H4 (cell line): ENCODE measurements at places on chromosomes 12 and 14. TPM values are rescaled to one million over a fixed set of nuclear protein-coding genes. Genes with fewer than 3 reads are reported as not detected.
A peak's percentile ranks its signal among the peaks of the same experiment; 100 is the strongest.

Gene MAP3K9
- 2.7 and 3.0 TPM in 2 replicates for total RNA-seq

Gene SMIM41
- not detected in 2 replicates for total RNA-seq

Gene GLT8D2
- 25.3 and 39.7 TPM in 2 replicates for total RNA-seq

Gene B3GNT4
- total RNA-seq, result 0.29 TPM in 1 of 2 replicates, not detected in the other

Gene KLHL42
- total RNA-seq, result 5.0 and 7.4 TPM in 2 replicates

Gene GPR132
- 0.10 TPM in 1 of 2 replicates, not detected in the other for total RNA-seq

Gene ASCL1
- total RNA-seq, result not detected in 2 replicates

GRCh38 chr14:61042220-61042619 lies 61.2 kb downstream of the SLC38A6 start:
- no peak for DNase-seq

DNA sequence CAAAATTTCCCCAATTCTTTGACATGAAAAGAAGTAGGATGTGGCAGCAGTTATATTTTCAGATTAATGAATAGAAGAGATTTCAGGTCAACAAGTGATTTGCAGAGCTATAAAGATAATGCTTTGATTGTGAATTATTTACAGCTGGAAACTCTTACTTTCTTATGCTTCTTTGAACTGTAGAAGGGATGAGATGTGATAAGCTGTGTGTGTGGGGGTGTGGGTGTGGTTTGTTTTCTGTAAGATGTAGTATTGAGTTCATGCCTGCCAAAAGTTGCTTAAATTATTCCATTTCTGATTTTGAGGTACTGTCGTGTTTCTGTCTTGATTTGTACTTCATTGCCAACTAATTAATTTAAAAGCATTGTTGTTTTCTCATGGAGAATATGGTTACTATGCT lies 22.7 kb downstream of the AEBP2 start:
- DNase-seq, result no peak

- no peak for DNase-seq
Measured at GRCh38 chr14:100298551-100299237, 7.5 kb downstream of the SLC25A29 start.

- DNase-seq, result peak; percentile 43
Measured at GRCh38 chr12:75982169-75982564, 49.4 kb downstream of the PHLDA1 start.

DNA sequence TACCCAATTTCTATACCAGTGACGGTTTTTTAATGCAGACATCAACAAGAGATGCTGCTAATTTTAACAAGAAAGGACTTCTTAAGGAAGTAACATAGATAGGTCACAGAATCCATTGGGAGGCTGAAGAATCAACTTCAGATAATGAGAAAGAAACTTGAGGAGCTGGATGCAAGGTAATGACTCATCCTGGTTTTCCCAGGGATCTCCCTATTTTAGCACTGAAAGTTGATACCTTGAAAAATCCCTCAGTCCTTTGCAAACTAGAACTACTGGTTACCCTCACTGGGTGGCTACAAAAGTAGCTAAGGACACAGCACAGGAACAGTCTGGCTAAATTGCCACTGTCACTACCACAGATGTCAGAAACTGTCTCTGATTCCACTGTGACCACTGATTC lies 561.9 kb downstream of the FLRT2 start:
- no peak for DNase-seq

- DNase-seq, result peak; percentile 53
Measured at GRCh38 chr12:59548930-59549329, 46.9 kb upstream of the SLC16A7 start.

DNA sequence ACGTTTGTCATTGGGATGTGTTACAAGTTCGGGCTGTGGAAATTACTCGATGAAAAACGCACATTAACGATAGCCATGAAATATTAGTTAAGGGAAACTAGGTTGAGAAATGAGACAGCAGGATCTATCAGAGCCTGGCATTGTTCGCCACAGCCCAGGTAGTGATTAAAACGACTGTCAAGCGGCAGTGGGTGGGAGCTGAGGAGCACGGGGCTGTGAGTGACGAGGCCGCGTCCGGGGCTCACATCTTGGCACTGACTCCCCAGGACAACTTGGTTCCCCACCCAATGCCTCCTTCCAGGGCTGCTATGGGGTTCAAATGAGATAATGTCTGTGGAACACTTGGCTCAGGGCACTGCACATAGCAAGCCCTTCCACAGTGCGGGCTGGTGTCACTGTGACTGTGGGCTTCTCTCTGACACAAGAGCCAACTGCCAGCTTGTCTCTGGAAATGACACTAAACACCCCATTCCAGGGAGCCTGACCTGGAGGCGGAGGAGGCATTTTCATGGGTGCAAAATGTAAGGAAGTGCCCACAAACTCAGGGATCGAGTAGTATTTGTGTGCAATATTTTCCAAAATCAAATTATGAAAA lies 19.3 kb downstream of the MMAB start:
- DNase-seq, result no peak

DNA sequence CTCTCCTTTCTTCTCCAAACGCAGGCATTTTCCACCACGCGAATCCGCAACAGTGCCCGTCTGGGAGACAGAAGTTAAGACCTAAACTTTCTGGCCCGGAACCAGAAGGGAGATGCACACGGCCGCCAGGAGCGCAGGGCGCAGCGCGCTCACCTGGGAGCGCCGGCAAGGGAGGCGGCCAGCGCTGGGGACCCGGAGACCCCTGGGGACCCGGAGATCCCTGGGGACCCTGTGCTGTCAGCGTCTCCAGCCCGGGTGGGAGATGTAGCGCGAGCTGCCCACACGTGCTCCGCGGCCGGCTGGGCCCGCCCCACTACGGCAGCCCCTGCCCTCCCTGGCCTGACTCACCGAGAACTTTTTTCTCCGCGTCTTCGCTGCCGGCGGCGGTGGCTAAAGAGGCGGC lies 620 bp downstream of the YBX3 start:
- DNase-seq, result no peak

DNA sequence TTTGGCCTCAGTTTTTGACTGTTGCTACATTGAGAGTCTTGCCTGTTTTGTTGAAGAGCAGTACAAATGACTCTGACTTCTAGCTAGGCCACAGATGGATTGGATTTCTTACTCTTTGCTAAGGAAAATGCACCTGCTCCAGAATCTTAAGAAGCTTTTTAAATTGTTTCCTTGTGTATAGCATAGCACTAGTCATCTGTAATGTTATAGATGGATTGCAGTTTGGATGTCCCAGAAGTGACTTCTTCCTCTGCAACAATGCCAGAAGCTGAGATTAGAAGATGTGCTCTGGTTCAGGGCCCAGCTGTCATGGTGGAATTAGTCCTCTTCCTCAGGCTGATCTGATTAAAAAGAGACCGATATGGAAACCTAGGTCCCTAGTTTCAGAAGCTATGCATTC lies 67.9 kb downstream of the DAAM1 start:
- DNase-seq, result no peak

- peak; percentile 13 for DNase-seq
Measured at GRCh38 chr12:76790564-76791552, 26.9 kb downstream of the ZDHHC17 start.

DNA sequence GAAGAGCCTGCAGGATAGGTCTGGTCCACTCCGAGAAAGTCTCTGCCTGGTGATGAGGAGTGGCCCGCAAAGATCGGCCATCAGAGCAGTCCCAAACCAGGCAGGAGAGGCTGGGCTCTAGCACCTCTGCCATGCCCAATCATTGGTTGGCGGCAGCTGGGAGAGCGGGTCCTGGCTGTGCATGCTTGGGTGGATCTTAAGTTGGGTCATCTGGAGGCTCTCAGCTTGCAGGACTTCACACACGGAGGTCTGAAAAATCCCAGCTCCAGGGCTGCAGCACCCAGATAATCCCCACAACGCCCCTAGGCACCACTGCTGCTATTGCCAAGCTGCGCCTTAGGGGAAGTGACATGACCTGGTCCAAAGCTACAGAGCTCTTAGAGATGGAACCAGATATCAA lies 766.7 kb upstream of the TBX3 start:
- no peak for DNase-seq

DNA sequence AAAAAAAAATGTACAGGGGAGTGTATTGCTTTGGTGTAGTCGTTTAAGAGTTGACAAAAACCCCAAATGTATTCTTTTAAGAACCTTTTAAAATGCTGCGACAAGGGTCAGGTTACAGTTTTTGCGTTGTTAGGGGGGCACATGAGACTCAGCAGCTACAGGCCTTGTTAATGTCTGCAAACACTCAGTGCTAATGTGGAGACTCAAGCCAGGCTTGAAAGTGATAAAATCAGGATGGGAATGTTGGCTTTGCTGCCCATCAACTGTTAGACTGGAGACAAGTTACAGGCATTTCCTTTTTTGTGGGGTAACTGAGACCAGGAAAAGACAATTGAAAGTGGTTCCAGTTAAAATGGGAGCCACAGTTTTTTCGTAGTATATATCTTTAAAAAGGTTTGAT lies 84.8 kb downstream of the PRKCH start:
- no peak for DNase-seq

DNA sequence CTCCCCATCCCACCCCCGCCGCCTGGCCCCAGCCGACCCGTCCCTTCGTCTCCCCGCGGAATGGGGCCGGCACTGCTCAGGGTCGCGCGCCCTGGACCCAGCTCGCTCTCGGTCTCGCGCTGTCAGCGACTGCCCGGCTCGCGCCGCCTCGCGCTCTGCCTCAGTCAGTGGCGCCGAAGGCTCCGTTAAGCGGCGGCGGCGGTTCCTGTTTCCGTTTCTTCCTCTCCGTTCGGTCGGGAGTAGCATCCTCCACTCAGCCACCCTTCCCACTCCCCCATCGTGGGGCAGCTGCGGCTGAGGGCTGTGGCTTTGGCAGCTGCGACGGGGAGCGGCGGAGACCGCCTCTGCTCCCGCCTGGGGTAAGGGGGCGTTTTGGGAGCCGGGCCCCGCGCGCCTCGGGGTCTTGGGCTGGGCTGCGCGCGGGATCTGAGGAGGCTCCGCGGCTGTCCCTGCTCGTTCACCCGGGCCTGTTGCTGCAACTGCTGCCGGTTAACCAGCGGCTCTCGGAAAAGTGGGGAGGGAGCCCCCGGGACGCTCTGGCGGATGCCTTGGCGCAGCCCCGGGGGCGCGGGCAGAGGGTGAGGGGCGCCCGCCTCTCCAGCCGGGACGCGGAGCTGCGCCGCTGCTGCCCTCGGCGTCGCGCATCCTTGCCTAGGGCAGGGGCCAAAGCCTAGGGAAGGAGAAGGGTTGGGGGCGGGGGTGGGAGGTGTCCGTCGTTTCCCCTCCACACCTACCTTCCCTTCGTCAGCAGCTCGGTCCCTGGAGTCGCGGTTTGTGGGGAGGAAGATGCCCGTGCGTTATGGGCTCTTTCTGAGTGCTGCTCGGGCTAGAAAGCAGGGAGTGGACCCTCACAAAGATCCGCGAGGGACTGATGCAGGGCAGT lies 567 bp downstream of the FUT8 start:
- DNase-seq, result peak; percentile 61

DNA sequence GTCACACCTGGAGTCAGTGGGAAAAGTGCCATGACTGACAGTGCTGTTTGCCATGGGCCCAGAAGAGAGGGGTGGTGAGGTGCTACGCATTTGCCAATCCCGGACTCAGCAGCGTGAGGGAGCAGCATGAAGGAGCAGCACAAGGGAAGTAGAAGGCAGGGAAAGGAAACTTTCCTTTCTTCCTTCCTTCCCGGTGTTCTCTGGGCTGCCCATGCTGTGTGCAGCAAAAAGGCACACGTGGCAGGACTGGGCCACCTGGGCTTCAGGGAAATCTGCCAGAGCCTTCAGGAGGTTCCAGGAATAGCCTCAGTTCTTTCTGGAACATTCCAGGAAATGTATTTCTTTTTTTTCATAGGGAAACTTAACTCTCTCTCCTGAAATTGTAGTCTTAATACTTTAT lies 23.0 kb downstream of the TRIM9 start:
- no peak for DNase-seq

DNA sequence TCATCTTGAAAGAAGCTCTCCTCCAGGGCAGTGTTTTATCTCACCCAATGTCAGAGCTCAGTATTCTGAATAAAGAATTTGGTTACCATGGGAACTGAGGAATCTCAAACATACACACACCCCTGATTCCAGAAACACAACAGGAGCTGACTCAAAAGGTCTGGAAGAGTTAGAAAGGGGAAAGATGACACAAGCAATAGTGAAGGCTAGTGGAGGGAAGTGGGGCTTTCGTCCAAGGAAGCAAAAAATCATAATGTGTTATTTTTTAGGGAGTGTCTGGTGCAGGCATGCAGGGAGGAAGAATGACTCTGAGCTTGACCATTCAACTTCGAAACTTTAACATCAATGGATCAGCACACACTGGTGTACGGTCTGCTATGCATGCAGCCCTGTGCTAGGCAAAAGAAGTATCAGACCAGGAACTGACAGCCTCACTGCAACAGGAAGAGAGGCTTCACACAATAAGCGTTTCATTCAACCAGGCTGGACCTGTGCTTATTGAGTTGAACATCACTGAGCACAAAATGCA lies 20.3 kb downstream of the HEBP1 start:
- DNase-seq, result no peak

- peak; percentile 14 for DNase-seq
Measured at GRCh38 chr12:92208613-92209121, 63.0 kb upstream of the BTG1 start.

DNA sequence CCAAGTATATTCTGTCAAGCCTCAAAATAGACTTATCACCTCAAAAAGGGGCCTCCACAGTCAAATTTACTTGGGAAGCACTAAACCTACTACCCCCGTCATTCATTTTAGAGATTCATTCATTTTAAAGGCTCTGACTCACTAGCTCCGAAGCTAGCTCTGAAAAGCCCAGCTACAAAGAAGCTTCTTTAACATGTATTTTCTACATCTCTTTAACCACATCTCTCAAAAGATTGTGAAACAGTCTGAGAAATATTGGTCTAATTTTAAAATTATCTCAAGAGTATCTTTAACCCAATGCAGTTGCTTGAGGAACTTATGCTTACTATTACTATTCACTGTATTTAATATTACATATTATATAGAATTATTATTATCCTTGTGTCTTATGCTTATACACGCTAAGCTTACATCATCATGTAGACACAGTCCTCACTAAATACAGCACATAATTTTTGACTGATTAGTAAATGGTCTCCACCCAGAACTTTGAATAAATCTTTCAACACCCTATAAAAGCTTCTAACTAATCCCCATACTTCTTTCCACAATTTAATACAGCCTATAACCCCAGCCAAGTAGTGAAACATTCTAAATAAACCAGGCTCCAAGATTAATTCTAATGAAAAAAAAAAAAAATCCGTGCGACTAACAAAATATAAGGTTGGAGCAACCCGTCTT lies 7.8 kb downstream of the NT5DC3 start:
- DNase-seq, result no peak

DNA sequence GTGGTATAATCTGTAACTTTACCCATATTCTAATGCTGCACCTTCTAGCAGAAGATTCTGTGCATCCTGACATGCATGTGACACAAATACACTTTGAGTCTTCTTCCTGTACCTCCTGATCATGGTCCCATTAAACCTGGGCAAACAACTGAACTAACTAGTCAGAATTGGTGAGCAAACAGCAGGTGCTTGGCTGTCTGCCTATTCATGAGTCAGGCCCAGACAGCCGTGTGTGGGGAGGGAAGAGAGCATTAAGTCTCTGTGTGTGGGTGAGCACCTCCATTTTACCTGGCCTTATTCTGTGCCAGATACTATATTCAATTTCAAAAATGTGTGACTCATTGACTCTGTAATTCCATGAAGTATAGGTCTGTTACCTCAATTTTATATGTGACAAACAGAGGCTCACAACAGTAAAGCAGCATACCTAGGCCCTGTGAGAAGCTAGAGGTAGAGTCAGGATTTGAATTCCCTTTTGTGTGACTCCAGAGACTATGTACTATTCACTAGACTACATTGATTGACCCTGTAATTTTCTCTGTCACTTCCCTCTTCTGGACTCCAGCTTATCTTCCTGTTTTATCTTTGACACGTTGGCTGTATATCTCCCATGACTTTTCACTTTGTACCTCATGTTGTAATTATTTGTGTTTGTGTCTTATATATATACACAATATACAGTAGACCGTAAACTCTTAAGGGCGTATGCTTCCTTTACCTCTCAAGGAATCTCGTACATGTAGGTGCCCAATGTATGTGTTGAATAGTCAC lies 32.2 kb downstream of the SUSD6 start:
- no peak for DNase-seq
